NCI-H446 treated with DMSO at 0.1 percent for 48 hours (cell line): ENCODE measurements at places on chromosomes 3 and 15.
A peak's percentile ranks its signal among the peaks of the same experiment; 100 is the strongest.

DNA sequence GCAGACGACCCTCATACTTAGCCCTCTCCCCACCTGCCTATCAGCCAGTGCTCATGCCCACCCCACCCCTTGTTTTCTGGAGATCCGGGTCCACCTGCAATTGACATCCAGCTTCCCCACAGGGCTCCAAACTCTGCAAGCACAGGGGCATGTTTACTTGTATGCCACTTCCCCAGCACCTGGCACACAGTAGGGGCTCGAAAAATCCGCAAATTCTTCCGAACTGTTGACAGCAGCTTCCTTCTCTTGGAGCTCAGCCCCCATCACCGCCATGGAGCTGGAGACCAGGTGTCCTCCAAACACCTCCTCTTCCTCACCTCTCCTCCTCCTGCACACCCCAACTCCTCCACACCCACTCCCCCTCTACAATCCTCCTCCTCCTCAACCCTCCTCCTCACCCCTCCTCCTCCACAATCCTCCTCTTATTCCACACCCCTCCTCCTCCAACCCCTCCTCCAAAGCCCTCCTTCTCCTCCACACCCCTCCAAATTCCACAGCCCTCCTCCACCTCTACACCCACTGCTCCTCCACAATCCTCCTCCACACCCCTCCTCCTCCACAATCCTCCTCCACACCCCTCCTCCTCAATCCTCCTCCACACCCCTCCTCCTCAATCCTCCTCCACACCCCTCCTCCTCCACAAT, 70.4 kb upstream of the BLM start:
- no peak for DNase-seq

- DNase-seq, result peak; percentile 1
These were observed 60.4 kb downstream of the LYZL4 start for GRCh38 chr3:42349765-42350594.

- DNase-seq, result no peak
These were observed 329.2 kb upstream of the LRRC3B start for GRCh38 chr3:26293329-26293844.

- DNase-seq, result no peak
These were observed 437.7 kb downstream of the DIPK2A start for GRCh38 chr3:144409319-144409718.

GRCh38 chr3:53254509-53255422, 1.1 kb downstream of the TKT start:
- DNase-seq, result no peak

DNA sequence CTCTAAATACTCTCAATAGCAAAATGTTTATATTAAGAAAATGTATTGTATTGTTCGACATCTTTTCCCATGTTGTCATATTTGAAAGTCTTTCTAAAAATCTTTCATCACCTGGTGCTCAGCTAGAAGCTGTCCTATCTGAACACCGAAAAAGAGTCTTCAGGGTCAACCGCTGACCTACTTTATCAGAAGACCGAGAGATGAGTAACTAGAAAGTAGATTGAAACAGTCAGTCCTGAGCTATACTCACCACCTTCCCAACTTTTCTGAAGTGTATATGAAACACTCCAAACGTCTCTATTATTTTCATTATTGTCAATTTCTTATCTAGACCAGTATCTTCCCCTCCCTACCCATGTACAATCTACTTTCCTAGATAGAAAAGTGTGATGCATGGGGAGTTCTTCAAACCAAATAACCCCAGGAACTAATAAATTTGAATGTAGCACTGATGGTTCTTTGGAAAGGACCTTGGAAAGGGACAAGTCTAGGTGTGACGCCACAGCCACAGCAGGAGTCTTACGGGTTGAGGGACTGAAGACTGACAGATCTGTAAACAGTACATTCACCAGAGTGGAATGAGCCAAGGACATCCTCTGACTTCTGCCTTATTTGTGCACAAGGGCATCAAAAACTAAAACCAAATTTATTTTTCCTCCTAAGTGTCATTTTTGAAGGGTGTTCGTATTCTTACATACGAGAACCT, 58.6 kb downstream of the TMOD3 start:
- DNase-seq, result no peak

GRCh38 chr15:34582461-34583371, 735 bp downstream of the GOLGA8B start:
- DNase-seq, result no peak

DNA sequence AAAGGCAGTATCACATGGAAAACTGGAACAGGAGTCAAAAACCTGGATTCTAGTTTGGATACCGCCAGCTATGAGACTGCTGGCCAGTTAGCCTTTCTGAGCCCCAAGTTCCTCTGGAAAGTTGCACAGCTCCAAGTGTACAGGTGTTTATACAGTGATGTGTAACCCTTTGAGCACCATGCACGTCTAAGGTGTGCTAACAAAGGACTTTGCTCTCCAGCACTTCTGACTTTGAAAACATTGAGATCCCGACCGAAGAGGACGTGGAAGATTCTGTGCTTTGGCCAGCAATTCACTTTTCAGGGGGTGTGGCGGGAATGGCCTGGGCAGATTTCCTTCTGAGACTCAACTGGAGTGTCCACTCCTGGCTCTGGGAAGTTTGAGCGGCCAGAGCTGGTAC, 45.8 kb upstream of the UMPS start:
- no peak for DNase-seq

DNA sequence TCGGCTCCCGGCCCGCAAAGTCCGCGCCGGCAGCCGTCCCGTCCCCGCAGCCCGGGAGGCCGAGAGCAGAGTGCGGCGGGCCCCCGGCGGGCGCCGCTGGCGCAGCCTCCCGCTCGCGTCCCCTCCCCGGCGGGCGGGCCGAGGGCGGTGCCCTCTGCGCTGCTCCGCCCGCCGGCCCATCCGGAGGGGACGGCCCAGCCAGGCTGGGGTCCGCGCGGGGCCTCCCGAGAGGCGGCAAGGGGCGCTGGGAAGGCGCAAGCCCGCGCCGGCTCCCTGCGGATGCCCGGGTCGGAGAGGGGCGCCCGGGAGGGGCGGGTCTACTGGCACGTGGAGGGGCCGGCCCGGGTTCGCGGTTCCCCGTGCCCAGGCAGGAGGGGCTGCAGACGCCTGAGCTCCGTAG, at the start of the genes CLCN2 and POLR2H:
Gene CLCN2, minus strand, starts transcription at position 74 of the 400 bp plus-strand sequence. CDS start 126 bp downstream, outside the sequence.
Gene POLR2H, plus strand, starts transcription at position 179 of the 400 bp plus-strand sequence. CDS start 1,783 bp downstream, outside the sequence.
- peak; percentile 39 for DNase-seq

DNA sequence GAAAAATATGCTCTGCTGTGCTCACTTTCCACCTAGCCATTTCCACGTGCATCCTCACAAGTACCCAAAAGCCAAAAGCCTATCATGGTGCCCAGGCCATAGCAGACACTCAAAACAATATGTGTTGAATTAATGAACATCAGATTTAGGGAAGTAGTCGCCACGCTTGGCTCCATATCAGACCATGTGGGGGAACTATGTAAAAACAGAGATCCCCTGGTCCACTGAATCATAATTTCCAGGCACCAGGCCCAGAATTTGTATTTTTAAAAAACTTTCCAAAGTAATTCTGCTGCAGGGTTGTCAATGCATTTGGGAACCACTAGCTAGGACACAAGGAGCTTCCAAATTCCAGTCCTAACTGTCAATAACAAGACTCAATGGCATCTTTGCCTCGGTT, 77.3 kb downstream of the CNTN3 start:
- DNase-seq, result peak; percentile 52

DNA sequence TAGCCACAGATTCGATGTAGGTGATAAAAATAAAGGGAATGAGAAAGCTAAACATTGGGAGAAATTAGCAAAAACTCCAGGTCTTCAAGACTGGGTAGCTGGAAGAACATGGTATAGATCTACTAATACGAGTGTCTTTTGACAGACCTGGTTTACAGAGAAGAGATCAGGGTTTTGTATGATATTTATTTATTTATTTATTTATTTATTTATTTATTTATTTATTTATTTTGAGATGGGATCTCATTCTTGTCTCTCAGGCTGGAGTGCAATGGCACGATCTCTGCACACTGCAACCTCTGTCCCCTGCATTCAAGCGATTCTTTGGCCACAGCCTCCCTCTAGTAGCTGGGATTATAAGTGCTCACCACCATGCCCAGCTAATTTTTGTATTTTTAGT, 448.4 kb downstream of the CNTN4 start:
- DNase-seq, result no peak

GRCh38 chr15:78854833-78855372, 17.8 kb upstream of the MORF4L1 start:
- DNase-seq, result no peak

DNA sequence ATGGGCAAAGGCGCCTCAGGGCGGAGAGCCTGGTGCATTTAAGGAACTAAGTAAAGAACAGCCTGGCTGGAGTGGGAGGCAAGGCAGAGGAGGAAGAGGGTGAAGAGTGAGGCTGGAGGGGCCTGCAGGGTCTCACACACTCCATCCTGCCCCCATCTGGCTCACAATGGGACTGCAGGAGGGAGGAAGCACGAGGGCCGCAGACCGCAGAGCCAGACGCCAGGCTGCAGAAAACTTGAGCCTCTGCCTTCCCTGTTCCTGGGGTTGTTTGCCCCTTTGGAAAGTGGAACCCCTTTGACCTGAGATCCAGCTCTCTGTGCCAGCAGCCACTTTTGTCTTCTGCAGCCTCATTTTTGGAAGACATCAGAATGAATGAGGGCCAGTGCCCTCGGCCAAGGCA, 138.0 kb downstream of the SRGAP3 start:
- no peak for DNase-seq

DNA sequence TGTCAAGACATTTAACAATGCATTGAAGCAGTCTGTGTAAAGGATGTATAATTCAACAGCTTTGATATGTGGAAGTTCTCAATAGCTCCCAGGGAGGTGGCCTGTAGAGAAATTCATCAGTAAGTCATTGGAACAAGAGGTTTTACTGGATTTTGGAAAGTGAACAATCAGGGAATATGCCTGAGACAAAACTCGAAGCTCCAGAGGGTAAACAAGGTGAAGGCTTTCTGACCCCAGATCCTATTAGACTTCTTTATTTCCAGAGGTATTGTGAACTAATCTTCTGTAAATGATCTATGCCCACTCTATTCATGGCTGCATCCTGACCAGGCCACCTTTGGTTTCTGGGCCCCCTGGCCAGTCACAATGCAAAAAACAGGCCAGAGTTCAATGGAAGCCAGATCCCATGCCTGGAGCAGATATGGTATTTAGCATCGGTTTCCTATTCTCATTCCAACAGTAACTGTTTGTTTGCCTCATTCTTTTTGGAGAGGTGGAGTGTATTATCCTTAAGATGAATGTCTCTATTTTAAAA, 177.3 kb downstream of the SATB1 start:
- no peak for DNase-seq

DNA sequence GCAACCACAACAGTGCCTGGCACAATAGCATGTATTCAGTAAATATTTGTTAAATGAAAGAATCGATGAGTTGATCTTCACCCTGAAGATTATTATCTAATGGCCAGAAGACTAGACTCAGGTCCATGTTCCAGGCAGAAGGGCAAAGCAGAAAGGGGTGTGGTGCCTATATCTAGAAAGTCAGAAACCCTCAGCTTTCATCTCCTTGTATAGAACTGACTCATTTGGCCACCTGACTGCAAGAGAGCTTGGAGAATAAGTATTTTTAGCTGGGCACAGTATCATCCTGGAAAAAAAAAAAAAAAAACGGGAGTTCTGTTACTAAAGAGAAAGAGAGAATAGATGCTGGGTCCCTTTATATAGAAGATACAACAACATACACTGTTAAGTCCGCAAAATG, 69.7 kb upstream of the SPRED1 start:
- no peak for DNase-seq

- DNase-seq, result no peak
These were observed 111.3 kb upstream of the ARRDC4 start for GRCh38 chr15:97849183-97849582.
